ENCODE measurements at places on chromosomes 3 and 15.

- DNase-seq, result no peak
Measured at GRCh38 chr15:40034186-40034946, 4.6 kb downstream of the SRP14 start.

GRCh38 chr3:67312155-67312554, 314.0 kb downstream of the KBTBD8 start:
- DNase-seq, result no peak

GRCh38 chr3:141116721-141117120, 65.6 kb downstream of the SPSB4 start:
- DNase-seq, result no peak

GRCh38 chr3:134003066-134003465, 26.7 kb downstream of the SLCO2A1 start:
- no peak for DNase-seq

GRCh38 chr3:5057272-5057671, 64.8 kb upstream of the ARL8B start:
- no peak for DNase-seq

DNA sequence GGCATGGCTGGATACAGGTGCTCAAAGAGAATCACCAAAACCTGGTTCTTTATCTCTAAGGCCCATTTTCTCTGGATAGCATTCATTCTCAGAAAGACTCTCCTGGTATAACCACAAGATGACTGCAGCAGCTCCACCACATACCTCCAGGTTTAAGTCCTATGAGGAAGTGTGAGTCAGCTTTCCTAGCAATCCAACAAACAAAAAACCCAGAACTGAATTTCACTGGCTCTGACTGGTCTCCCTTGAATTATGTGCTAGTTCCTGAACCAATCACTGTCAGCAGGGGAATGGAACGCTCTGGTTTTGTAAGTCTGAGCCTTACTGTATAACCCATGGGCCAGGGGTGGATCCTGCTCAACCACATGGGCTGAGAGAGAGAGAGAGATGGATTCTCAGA, 27.2 kb downstream of the MRPL46 start:
- DNase-seq, result peak; percentile 78

GRCh38 chr3:141526709-141527108, 39.9 kb downstream of the RASA2 start:
- DNase-seq, result no peak

- no peak for DNase-seq
Measured at GRCh38 chr3:100443690-100444089, 42.4 kb downstream of the LNP1 start.

All from fibroblast of skin of right quadriceps (primary cell).